ENCODE measurements at places on chromosomes 3 and 15.

- DNase-seq, result peak; percentile 89
These were observed 10.1 kb downstream of the BCL2L10 start for GRCh38 chr15:52102463-52102862.

GRCh38 chr3:100710261-100710968, 1.1 kb downstream of the TFG start:
- DNase-seq, result peak; percentile 77

DNA sequence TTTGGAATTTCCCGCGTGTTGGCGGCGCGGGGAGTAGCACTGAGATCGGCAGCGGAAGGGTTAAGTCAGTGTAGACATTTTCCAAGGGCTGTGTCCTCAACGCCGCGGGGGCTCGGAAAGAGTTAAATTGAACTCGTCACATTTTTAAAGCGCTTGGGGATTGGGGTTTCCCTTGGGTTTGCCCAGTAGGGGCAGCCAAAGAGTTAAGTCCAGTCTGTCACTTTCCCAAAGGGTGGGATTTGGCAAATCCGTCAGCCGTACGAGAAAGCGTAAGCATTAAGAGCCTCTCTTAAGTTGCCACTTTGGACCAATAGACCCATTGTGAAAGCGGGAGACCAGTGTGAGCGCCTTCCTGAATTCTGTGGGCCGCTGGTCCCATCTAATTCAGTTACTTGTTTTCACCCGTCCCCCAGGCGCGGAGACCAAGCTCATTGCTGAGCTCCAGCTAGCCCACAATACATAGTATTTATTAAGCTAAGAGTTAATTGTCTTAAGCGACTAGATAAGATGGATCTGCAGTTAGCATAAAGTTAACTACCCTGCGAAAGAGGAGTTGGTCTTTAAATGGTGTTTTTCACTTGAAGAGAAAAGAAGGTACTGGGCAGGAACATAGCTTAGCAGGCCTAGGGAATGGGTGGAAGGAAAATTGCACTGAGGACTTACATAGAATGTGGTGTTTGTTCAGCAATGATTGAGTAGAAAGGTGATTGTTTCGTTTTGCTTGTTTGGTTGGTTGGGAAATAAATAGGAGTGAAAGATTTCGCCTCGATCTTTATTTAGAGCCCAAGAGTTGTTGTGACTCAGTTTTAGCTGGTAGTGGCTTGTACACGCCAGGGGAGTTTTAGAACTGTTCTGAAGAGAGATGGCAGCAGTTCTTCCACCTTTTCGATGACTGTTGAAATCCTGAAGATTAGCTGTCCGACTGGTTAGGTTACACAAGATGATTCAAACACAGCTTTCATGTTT, 932 bp downstream of the ARL8B start:
- DNase-seq, result peak; percentile 74

- no peak for DNase-seq
These were observed 698 bp downstream of the GRM7 start for GRCh38 chr3:6861625-6862000.

Measured in kidney tubule cell (primary cell).